Right ventricle myocardium superior (tissue), 1 donor: ENCODE measurements at places on chromosomes 3 and 15.

DNA sequence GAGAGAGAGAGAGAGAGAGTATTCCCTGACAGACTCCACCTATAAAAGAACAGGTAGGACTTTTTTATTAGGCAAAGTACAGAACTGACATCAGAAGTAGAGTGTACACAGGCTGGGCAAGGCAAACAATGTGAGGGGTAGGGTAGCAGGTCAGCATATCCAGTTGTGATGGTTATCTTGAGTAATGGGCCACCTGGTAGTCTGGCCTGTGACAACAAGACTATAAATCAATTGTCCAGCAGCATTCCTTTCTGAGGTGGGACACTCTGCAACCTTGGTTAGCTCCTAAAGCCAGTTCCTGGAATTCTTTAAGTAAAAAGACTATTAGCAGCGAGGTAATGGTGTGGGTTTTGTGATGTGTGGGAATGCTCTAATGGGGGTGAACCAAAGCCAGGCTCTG is 14.9 kb upstream of the TMCC1 start:
- no peak for DNase-seq

GRCh38 chr15:41570764-41571163 is 11.8 kb downstream of the TYRO3 start:
- peak; percentile 22 for DNase-seq

DNA sequence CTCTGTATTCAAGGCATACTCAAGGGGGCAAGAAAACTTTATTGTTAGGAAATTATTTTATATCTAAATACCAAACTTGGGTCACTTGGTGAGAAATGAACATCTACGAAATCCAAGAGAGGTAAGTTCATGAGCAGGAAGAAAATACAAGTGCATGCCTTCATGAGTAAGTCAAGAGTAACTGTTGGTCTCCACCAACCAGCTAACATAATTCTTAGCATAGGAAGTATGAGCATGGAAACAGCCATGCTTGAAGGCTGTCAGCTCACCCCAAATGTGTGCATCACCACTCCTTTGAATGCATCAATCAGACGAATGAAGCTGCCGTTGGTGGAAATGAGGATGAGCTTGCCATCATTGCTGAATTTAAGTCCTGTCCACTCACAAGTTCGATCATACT is 13.9 kb downstream of the PPM1M start:
- no peak for DNase-seq

DNA sequence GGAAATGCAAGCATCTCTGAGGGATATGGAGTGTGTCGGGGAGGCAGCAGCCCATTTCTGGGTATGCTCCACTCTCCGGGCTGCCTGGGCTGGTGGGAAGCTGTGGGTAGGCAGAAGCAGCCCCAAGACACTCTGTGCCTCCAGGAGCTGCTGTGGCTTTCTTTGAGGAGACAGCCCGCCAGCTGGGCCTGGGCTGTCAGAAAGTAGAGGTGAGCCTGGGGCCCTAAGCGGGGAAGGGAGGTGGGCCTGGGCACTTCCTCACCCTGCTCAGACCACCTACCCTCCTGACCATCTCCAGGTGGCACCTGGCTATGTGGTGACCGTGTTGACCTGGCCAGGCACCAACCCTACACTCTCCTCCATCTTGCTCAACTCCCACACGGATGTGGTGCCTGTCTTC is 1.7 kb downstream of the ACY1 start:
- no peak for DNase-seq

- no peak for DNase-seq
Measured at GRCh38 chr3:53489787-53490458, 4.5 kb upstream of the CACNA1D start.

GRCh38 chr3:3170998-3171397 is 8.5 kb downstream of the CRBN start:
- DNase-seq = no peak

- DNase-seq = peak; percentile 37
Measured at GRCh38 chr3:126344380-126345041, 12.7 kb downstream of the KLF15 start.

- no peak for DNase-seq
Measured at GRCh38 chr3:79672731-79673130, 95.1 kb downstream of the ROBO1 start.

- no peak for DNase-seq
Measured at GRCh38 chr3:112778353-112778948, 68.2 kb downstream of the CD200R1L start.

GRCh38 chr3:19757773-19758172 is 176.2 kb downstream of the EFHB start:
- no peak for DNase-seq

DNA sequence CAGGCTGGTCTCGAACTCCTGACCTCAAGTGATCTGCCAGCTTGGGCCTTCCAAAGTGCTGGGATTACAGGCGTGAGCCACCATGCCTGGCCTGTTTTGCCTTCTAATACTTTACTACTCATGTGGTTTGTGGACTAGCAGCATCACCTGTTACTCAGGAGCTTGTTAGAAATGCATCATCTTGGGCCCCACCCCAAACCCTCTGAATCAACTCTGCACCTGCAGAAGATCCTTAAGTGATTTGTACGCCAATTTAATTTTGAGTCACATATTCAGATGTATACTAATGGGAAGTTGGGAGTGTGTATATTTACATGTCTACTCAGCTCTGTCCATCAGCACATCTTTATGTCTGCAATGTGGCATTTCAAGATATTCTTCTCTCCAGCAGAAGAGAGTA is 6.1 kb downstream of the TBC1D21 start:
- DNase-seq = no peak

GRCh38 chr3:105365081-105365390 is 1.7 kb upstream of the ALCAM start:
- DNase-seq = no peak

DNA sequence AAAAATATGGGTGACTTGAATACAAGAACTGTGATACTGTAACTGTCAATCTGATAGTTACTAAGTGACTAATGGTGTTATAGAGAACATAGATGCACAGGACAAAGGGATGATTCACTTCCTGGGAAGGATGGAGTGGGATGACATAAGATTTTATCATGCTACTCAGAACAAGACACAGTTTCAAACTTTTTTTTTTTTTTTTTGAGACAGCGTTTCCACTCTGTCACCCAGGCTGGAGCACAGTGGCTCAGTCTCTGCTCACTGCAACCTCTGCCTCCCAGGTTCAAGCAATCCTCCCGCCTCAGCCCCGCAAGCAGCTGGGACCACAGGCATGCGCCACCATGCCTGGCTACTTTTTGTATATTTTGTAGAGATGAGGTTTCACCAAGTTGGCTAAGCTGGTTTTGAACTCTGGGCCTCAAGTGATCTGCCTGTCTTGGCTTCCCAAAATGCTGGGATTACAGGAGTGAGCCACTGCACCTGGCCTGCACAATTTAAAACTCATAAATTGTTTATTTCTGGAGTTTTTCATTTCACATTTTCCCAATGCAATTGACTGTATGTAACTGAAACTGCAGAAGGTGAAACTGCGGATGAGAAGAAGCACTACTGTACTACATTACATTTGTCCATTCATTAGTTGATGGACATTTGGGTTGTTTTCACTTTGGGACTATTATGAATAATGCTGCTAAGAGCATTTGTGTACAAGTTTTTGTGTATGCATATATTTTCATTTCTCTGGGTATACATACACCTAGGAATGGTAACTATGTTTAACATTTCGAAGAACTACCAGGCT is 40.6 kb downstream of the ADIPOQ start:
- DNase-seq = no peak

- DNase-seq = no peak
Measured at GRCh38 chr15:62727501-62727900, 315.0 kb upstream of the TPM1 start.

GRCh38 chr15:48989170-48989569 is 25.5 kb upstream of the SHC4 start:
- DNase-seq = no peak

DNA sequence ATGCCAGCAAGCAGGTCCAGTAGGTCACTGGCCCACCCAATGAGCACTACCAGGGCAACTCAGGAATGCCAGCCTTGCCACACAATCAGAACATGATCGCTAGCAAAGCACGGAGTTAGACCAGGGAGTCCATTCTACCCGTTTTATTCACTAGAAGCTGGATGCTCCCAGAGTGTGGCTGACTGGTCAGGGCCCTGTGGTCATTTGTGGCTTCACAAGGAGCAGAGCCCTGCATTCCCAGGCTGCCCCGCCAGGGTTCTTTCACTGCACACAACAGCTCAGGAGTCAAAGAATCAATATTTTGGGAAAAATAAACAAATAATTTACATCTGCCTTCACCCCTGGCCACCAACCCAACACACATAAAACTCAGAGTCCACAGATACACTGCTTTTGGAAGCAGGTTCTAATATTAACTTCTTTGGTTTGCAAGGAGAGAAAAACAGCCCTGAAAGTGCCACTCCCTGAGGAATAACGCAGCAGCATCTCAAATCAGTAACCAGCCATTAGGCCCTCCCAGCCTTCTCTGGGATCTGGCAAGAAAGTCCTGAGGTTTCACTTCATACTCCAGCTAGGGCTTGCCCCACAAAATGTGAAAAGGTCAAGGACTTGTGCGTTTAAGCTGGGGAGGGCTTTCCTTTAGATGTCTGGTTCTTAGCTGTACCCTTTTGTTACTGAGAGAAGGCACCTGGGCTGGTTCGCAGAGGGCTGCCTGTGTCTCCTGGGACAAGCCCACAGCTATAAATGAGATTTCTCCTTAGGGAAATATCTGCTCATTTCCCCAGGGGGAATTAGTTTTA is 16.0 kb downstream of the SIAH2 start:
- DNase-seq = no peak

GRCh38 chr3:72907731-72908620 is 20.1 kb downstream of the GXYLT2 start:
- peak; percentile 62 for DNase-seq

DNA sequence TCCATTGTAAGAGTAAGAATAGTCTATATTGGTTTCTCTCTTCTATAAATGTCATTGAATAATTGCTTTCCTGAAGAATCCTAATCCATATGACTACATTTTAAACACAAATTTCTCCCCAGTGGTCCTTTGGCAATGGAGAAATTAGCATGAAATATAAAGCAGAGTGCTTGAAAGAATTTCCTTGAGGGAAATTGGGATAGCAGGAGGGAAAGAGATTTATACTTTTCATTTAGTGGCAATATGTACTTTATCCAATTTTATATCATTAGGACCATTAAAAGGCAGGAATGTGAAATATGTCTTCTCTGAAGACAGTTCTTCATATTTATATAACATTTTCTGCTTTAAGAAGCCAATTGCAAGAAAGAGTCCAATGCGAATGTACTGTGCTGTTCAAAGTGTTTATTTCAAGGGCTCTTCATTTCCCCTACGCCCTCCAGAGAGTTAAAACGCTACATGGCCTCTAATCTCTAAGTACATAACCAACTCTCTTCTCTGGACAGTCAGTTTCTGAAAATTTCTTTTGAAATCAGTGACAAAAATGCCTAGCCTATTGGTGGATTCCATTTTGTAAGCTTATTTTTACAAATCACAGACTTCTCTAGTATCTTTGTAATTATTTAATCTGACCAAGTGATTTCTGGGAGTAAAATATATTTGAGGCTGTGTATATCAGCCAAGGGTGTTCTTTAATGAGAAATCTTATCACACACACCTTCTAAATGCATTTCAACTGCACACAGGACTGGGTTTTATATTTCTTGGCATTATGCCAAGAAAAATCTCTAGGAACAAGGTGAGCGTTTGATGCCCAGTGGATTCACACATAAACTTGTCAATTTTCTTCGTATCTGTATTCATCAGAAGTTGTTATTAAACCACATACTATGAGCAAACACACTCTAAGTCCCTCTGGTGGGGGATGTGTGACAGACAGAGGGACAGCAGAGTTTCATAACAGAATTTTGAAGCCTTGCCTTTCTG is 51.2 kb downstream of the KCNAB1 start:
- DNase-seq = no peak

DNA sequence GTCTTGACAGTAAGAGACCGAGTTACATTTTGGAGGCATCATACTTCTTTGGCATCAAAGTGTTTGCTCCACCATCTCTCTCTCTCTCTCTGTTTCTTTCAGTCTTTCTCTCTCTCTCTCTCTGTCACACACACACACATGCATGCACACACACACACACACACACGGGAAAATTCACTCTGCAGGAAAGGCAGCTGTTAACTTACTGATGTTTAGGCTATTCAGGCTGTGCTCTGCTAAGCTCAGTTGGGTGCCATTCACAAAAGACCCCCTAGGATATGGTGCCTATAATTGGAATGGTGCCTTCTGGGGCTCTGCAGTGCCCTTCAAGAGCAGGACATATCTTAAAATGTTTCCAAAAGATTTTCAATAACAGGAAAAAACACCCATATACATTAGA is 78.2 kb downstream of the KCNH8 start:
- no peak for DNase-seq

DNA sequence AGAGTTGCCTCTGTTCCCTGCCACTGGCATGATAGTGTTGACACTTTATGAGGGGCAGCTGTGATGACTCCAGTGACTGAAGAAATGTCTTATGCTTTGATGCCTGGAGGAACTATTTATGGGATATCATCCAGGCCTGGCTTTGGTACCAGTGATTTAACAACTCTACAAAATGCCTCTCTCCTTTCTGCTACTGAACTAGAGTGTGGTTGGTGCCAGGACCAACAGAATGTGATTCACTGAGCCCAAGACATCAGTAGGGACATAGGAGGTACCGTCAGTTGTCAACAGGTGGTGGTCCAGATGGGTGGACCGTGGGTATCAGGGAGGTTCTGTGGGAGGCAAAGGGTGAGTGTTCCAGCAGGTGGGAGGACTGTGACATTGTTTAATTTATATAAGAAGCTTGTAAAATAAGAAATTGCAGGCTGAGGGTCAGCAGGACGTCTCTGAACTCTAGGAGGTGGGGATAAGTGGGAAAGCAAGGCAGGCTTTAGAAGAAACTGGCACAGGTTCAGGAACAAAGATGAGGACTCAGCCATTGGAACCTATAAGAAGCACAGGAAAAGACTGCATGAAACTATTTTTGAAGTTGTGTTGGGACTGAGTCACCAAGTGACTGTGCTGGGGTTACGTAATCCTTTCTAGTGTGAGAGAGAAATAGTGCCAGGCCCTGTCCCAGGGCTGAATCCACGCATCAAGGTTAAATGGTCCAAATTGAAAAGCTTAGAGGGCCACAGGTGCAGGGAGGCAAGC is 28.5 kb upstream of the SLC7A14 start:
- DNase-seq = no peak

GRCh38 chr3:181358562-181358961 is 353.2 kb upstream of the SOX2 start:
- DNase-seq = no peak

- no peak for DNase-seq
Measured at GRCh38 chr3:179297971-179298725, 24.7 kb upstream of the ZNF639 start.

- no peak for DNase-seq
Measured at GRCh38 chr15:101338502-101339057, 43.5 kb upstream of the SNRPA1 start.
